ENCODE measurements at places on chromosomes 12 and 14.

DNA sequence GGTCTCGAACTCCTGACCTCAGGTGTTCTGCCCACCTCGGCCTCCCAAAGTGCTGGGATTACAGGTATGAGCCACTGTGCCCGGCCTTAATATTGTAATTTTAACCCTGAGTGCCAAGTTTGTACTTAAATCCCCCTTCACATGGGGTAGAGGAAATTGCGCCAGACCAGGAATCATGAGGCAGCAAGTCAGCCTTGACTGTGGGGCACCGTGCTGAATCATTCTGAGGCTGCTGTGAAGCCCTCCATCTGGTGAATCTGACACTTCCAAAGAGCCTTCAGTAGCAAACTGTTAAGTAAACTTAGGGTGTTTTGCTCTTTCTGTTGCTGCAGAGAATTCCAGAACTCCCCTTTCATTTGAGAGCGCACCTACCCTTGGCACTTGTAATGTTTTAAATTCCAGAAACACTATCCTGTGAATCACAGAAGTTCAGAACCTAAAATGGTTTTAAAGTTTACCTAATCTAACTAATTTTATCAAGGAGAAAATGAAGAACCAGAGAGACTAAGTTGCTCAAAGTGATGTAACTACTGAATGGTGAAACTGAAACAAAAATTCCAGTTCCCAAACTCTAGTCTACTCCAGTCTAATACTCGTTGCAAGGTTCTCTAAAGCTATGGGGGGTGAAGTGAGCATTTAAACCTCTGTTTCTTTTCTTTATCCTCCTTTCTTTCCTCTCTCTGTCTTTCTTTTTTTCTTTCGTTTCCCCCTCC, 7.5 kb downstream of the HEBP1 start:
- DNase-seq: no peak

- DNase-seq: no peak
These were observed 328.3 kb upstream of the DIO3 start for GRCh38 chr14:101233021-101233366.

DNA sequence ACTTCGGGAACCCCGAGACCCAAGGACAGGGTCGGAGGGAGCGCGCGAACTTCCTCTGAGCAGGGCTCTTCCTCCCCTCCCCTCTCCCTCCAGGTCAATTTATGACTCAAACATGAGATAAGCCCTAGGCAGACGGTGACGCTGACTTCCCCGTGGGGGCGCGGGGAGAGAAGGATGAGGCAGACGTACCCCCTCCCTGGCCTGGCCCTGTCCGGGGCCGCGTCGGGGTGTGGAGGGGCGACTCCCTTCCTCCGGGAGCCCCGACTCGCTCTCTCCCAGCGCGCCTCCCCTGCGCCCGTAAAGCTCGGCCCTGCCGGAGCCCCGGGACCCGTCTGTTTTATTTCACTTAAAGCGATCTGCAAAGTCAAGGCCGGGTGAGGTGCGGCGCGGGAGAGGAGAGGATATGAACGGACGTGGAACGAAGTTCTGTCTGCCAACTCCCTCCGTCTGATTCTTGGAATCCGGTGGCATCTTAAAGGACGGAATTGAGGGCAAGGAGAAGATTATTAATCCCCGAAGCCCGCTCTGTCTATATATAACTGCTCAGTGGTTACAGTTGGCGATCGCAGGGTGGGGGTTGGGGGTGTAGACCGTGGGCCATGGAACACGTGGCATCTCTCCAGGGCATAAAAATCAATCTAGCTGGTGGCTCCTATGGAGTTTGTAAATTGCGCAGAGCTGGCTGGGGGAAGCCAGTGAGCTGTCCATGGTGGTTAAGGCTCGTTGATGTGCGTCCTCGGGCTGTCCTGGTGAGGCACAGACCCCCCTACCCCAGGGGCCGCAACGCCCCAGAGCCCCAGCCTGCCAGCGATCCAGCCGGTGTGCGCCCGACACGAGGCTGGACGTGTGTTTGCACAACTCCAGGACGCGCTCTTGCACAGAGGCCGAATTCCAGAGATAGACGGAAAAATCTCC, 2.9 kb upstream of the PTHLH start:
- DNase-seq: no peak

GRCh38 chr12:108856170-108856427, 1.3 kb downstream of the SSH1 start:
- no peak for DNase-seq

GRCh38 chr14:69460093-69460701, 24.3 kb upstream of the PLEKHD1 start:
- DNase-seq: peak; percentile 81

GRCh38 chr14:73731111-73731510, 16.9 kb upstream of the PNMA1 start:
- no peak for DNase-seq

DNA sequence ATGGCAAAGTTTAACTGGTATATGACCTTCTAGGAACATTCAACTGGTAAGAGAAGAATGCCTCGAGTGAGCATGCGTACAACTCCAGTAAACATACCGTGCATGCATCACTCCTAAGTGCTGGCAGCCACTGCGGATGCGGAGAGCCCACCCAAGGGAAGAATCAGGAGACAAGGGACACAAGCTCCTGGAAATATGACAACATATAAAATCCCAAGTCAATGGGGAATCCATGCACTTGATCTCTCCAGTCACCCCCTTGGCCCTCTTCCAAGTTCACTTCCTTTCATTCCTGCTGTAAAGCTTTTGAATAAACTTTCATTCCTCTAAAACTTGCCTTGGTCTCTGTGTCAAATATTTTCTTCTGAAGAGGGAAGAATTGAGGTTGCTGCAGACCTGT, 168.7 kb upstream of the TMCC3 start:
- no peak for DNase-seq

DNA sequence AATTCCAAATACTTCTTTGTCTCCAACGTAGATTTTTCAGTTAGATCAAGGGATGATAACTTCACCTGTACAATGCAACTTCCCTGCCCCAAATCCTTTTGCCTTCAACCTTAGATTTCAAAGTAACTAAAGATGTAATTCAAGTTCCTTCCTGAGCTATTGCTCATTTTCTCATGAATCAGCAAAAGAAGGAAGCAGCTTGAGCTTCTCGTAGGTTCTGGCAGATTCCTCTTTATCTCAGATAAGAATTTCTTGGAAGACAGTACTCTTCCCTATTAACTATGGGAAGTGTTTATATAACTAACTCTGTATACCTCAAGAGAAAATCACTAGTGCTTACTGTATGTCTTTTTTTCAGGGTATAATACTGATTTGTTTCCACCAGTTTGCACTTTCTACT, 203.8 kb downstream of the RASSF9 start:
- DNase-seq: no peak

DNA sequence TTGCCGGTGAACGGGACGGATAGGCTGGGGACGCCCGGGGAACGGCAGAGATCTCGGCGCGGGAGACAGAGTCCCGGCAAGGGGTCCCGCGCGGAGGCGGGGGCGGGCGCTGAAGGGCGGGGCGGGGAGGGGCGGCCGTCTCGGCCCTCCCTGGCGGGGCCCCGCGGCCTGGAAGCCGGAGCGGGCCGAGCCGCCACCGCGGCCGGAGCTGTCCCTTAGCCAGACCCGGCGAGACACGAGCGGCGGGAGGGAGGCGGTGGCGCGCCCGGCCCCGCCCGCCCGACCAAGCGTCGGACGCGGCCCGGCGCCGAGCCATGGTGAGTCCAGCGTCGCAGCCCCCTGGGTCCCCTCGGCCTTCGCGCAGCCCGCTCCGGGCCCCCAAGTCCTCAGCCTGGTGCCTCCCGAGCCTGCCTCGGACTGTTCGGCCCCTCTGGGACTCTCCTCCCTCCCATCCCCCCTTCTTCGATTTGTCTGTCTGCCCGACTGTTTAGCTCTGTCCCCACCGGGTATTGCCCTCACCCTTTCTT, at the start of gene ARHGEF40:
Gene ARHGEF40, plus strand, starts transcription at position 222 of the 527 bp plus-strand sequence. Its CDS starts 93 bp downstream, at position 315.
- DNase-seq: no peak

DNA sequence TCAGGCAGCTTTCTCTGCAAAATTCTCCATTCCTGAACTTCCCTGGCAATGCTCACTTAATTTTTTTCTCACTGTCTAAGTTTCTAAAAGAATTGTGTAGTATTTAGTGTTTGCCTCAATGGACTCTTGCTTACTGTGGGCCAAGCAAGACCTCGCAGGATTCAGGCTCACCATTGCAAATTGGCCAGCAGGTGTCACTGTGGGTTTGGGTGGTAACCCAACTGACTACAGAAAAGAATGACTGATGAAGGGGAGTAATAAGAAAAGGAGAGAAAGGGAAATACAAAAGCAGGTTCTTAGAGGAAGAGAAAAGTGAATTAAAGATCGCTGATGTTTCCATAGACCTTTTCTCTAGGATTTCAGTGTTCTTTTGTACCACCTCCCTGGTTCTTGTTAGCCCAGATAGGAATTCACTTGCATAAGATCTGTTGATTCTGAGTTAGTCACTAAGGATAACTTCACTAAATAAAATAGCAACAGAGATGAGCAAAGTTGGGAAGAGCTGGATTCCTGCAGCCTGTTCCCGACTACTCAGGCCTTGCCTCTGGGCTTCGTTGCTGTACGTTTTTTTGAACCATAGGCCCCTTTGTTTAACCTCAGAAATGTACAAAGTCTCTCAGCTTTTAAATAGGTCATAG, 386.5 kb upstream of the DDHD1 start:
- DNase-seq: peak; percentile 49

- DNase-seq: no peak
These were observed 74.8 kb downstream of the GRIP1 start for GRCh38 chr12:66603981-66604479.

DNA sequence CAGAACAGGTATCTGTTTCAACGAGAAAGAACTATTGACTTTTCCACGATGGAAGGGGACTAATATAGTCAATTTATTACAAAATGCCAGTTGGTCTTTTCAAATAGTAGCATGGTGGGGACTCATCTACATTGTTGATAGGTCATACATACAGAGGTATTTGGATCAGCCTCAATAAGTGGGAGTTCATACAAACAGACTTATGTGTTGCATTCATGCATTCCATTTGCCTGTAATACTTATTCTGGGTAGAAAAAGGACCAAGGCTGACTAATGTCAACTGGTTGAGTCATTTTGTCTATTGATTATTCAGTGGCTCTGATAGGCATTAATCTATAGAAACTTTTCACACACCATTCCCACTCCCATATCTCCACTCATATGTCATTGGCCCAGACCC, 41.5 kb upstream of the GLIPR1 start:
- DNase-seq: no peak

GRCh38 chr12:118734266-118734665, 247.1 kb upstream of the SRRM4 start:
- DNase-seq: no peak

- no peak for DNase-seq
These were observed 84.7 kb upstream of the OVCH1 start for GRCh38 chr12:29582146-29582545.

GRCh38 chr14:26328791-26329190, 269.0 kb downstream of the NOVA1 start:
- DNase-seq: no peak

GRCh38 chr12:101609198-101609597, 14.4 kb downstream of the MYBPC1 start:
- DNase-seq: no peak

DNA sequence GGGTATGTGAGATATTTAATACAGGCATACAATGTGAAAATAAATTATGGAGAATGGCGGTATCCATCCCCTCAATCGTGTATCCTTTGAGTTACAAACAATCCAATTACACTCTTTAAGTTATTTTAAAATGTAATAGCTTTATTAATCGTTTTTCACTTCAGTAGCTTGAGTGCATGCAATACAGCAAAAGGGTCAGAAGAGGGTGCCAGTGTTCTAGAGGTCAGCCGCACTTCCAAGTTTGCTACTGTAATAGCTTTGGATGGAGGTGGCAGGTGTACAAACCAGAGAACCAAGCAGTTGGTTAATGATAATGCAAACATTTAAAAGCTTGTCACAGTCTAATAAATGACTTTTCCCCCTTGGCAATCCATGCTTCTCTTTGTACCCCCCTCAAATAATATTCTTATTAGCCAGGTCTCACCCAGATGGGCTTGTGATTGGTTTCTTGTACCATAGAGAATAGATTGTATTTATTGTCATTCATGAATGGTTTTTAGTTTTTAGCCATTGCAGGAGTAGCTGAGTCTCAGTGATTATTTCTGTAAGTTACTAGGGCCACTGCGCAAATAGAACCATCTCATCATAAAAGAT, 127.0 kb downstream of the ERC1 start:
- DNase-seq: peak; percentile 13

DNA sequence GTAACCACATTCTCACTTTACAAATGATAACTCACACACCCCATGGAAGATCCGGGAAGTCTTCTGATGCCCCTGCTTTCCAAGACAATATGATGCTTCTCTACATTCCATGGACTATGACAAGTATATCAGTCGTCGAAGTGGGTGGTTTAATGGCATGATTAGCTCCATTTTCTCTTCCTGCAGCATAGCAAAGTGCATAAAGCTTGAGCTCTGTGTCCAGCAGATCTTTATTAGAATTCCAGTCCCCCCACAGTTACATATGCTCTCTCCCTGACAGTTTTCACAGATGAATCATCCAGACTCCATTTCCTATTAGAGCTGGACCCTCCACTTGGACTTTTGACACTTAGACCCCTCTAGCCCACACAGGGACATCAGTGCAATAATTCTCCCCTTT, 174.9 kb downstream of the BCAT1 start:
- no peak for DNase-seq

- no peak for DNase-seq
These were observed at the start of gene AKAP6 for GRCh38 chr14:32329146-32329545. AKAP6 (plus strand) TSS chr14:32329298; CDS start chr14:32433494, 104,196 bp downstream.

Measured in COLO829 (cell line).